ENCODE measurements at places on chromosomes 3 and 15.

DNA sequence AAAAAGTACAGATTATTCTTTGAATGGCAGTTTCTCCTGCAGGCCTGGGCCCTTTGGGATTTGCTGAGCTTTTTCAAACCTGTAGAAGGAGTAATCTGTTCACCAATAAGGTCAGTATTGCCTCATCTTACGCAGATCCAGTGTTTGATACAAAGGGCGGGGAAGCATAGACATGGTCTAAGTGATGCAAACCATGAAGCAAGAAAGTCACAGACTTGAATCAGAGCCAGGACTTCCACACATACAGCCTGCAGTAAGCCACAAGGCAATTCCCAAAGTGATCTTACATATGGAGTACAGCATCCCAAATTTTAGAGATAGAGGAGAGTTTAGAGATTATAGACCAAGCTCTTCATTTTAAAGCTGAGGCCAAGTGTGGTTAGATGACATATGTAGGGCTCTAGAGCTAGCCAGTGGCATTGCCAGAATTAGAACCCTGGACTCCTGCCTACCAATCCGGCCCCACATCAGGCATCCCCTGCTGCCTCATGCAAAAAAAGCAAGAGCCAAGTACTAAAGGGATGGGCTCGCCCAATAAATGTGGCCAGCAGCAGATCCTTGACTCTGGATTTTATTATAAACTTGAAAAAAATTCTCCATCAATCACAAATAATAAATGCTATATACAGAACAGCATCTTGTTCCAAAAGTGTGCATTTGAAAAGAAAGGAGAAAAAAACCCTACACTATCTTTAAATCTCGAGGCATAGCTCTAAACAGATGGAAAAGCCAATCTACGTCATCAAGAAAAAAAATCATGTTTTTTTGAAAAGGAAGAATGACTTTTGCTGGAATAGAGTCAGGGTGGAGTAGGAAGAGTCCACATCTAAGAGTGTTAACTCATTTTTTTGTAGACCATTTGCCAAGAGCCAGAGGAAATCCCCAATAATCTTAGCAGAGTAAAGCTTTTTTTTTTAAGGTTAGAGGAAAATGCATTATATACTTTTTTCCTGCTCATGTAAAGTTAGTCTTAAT is 24.0 kb downstream of the ABI3BP start:
- DNase-seq: no peak

- DNase-seq: no peak
Measured at GRCh38 chr3:169340065-169340464, 323.4 kb downstream of the MECOM start.

DNA sequence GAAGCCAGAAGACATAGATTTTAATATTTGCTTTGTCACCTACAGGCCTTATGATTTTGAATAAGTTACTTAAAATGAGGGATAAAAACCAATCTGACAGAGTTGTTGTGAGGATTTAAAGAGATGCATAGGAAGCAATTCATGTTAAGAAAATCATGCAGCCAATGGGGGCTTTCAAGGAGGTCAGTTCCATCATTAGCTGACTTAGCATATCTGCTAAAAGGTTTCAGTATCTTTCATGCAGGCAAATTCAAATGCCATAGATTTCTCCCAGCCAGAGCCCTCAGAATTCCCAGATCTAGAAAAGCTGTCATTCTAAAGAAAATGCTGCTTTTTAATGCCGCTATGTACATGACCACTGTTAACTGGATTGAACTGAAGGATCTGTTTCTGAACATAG is 176.1 kb downstream of the GOLIM4 start:
- no peak for DNase-seq

GRCh38 chr15:87710406-87710805 is 546.1 kb downstream of the NTRK3 start:
- no peak for DNase-seq

GRCh38 chr3:178385280-178385952 is 150.8 kb upstream of the KCNMB2 start:
- DNase-seq: peak; percentile 4

DNA sequence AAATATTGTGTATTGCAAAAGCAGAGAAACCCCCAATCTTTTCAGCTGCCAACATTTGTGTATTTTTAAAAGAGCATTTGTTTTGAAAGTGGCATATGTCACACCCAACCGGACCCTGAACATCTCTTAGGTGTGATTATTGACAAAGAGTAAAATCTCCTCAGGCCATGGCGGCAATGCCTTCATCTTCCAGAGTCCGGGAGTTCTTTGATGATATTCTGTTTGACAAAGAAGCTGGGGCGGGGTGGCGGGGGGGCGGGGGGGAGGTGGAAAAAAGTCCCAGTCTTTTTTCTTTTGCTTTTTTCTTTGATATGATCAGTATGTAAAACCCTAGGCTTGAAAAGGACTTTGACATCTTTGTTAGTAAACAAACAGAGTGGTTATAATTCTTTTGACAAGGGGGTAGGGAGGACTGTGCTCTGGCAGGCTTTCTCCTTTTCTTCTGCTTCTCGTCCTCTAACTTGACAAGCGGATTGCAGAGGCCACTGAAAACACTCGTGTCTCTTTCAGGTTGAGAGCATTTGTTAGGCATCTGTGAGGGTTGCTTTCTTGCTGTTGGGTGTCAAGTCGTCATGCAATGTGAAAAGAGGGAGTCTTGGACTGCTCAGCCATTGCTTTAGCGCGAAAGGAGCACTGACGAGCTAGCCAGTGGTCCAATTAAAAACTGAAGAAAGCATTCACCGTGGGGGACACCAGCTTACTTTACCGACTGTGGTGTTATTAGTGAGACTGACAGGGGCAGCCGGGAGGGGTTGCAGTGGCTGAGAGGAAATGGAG is 243.2 kb downstream of the NSUN3 start:
- no peak for DNase-seq

DNA sequence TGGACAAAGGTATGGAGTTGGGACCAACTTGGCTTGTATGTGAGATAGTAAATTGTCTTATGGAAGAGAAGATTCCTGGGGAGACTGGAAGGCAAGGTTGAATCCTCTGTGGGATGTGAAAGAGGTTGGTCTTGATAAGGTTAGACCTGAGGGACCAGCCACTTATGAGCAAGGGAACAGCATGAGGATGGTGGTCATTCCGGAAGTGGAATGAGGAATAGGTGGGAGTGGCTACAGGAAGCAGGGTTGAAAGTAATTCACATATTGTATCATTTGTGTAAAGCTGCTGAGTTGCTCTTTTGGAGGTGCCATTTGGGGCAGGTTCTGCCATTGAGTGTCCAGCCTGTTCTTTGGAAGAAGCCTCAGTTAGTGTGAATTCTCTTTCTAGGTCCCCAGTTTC is 13.2 kb downstream of the USP13 start:
- no peak for DNase-seq

DNA sequence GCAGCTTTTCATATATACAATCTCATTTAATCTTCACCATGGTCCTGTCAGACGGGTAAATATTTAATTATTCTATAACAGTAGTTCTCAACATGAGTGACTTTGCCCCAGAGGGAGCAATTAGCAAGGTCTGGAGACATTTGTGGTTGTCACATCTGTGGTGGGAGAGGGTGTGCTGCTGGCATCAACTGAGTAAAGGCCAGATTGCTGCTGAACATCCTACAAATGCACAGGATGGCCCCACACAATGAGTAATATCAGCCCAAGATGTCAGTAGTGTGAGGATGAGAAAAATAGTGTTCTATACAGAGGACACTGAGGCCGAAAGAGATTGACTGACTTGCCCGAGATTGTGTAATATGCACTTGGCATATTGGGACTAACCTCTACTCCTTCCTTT is 156.0 kb downstream of the AGBL1 start:
- DNase-seq: no peak

GRCh38 chr3:135862361-135862760 is 103.2 kb upstream of the PPP2R3A start:
- DNase-seq: no peak

All from activated T-cell treated with anti-CD3 and anti-CD28 coated beads for 24 hours (primary cell).